ENCODE measurements at places on chromosomes 5 and 9. TPM values are rescaled to one million over a fixed set of nuclear protein-coding genes. Genes with fewer than 3 reads are reported as not detected.

DNA sequence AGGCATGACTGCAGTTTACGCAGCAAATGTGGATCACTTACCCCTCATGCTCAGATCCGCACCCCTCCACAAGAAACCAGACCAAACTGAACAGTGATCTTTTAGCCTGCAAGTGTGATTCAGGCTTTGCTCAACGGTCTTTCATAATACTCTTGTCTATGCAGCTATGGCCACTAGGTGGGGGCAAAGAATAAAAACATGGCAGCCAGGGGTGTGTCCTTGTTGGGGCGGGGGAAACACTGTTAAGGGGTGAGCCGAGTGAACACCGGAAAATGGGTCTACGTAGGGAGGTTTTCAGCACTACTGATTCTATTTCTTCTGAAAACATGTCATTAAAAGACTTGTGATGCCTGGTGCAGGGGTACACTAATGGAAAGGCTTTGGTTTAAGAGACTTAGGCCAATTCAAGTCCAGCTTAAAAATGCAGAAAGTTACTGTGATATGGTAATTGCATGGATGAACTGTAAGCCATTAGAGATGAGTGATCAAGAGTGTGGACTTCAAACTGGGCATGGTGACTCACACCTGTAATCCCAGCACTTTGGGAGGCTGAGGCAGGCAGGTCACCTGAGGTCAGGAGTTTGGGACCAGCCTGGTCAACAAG lies 49.9 kb upstream of the GPR151 start:
- peak; percentile 44 for DNase-seq

DNA sequence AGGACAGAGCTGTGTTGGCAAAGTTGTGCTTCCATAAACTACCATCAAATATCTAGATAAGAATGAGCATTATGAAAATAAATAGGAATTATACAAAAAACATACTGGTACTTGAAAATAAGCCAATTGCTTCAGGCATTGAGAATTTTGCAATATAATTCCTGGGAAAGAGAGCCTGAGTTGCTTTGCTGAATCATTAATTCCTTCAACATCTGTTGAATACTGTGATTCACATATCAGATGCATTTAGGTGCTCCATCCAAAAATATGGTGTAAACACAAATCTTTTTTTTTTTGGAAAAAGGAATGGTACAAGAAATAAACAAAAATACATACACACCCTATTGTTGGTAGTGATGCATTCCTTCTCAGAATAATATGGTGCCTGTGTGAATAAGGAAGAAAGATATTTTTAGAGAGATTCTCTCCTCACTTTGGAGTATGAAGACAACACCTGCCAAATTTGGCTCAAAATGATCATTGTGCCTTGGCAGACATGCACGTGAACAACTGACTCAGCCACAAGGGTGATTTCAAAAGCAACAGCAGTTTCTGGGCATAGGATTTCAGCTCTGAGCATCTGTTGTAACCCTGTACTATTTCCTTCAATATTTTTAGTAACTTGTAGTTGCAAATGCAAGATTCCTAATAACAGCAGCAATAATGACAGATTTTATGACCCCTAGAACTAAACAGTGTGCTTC lies 96.7 kb downstream of the CAVIN4 start:
- no peak for DNase-seq

FAM200C gene
- 1.0 TPM for total RNA-seq

GRCh38 chr9:93593144-93593658 lies 16.8 kb downstream of the PHF2 start:
- DNase-seq: no peak

GRCh38 chr9:13491138-13491492 lies 211.6 kb upstream of the MPDZ start:
- DNase-seq: no peak

DNA sequence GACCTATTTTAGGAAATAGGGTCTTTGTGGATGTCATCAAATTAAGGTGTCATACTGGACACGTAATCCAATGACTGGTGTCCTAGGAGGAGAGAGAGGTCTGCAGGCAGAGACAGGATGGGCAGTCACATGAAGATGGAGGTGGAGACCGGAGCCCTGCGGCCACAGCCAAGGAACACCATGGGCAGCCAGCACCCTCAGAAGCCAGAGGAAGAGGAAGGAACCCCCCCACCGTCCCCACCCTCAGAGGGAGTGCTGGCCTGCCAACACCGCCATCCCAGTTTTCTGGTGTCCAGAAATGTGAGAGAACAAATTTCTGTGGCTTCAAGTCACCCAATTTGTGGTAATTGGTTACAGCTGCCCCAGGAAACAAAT lies 88.3 kb downstream of the NSUN2 start:
- no peak for DNase-seq

- DNase-seq: no peak
These were observed 5.8 kb upstream of the SOWAHA start for GRCh38 chr5:132807163-132807838.

DNA sequence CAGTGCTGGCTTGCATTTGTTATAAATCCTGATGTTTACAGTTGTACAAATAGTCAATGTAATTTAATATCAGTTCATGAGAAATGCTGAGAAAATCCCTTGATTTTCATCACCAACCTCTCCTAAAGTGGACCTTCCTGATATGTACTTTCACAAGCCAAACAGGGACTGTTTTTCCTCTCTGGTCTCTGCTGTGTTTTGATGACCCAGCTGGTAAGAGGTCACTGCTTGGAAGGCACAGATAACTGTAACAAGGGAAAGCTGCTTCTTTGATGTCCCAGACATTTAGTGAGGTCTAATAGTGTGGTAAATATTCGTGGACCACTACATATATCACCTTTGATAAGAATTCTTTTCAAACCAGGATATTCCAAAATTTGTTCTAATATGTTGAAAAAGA lies 68.7 kb upstream of the HAPLN1 start:
- no peak for DNase-seq

- DNase-seq: no peak
These were observed 2.5 kb downstream of the MGAT1 start for GRCh38 chr5:180799902-180800801.

PRUNE2 gene
- 0.53 TPM for total RNA-seq

- DNase-seq: no peak
These were observed at the start of gene PRLR for GRCh38 chr5:35230038-35230611. Gene PRLR (minus strand): TSS chr5:35230487. CDS start chr5:35089620, 140,867 bp downstream.

DNA sequence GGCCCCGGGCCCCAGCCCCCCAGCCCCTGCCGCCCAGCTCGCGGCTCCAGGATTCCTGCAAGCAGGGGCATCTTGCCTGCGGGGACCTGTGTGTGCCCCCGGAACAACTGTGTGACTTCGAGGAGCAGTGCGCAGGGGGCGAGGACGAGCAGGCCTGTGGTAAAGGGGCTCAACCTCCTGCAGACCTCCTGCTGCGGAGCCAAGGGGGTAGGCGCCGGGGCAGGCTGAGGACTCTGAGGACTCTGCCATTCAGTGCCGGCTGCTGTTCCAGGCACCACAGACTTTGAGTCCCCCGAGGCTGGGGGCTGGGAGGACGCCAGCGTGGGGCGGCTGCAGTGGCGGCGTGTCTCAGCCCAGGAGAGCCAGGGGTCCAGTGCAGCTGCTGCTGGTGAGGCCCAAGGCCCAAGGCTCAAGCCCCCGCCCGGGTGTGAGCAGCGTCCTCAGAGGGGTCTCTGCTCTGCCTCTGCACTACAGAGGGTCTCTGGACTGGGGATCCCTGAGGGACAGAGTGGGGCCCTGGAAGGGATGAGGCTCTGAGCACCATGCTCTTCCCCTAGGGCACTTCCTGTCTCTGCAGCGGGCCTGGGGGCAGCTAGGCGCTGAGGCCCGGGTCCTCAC lies 3.4 kb downstream of the MAMDC4 start:
- no peak for DNase-seq

DNA sequence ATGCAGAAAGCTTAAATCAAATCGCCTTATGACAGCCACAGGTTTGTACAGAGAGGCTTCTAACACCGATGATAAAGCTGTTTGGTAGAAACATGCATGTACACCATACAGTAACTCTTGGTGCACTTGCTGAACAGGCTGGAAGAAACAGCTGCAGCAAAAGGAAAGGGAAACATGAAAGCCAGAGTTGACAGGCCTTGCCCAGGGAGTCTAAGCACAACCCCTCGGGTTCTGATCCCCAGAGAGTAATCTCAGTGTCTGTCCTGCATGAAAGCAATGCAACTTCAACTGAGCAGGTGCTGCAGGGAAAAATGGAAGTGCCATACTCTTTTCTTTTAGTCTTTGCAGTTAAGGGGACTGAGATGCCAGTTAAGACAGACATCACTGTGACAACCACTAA lies 419.9 kb downstream of the BNC2 start:
- DNase-seq: no peak

MEGF10 gene
- not detected for total RNA-seq

C5orf46 gene
- total RNA-seq: not detected

GRCh38 chr5:109580225-109580624 lies 109.5 kb upstream of the MAN2A1 start:
- DNase-seq: no peak

DNA sequence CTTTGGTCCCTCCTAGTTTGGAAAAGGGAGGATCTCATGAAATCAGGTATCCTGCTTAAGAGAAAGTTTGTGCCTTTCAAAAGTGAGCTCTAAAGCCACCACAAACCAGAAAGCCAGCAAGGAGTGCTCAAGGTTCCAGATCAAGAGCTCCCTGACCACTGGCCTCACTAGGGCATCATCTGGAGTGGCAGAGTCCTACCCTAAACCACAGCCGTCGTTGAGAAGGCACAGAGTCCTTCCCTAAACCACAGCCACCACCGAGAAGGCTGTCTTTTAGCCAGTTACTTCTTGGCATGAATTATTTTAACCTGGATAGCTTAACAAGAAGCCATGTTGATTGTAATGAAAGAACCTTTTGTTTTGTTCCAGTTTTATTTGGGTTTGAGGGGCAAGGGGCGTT lies 102.9 kb downstream of the FRMD3 start:
- DNase-seq: no peak

GRCh38 chr5:158747816-158748432 lies 351.8 kb downstream of the EBF1 start:
- DNase-seq: no peak

- no peak for DNase-seq
These were observed 7.0 kb upstream of the IRF1 start for GRCh38 chr5:132497488-132497997.

- no peak for DNase-seq
These were observed 68.4 kb downstream of the ENTREP1 start for GRCh38 chr9:69393425-69393824.

GRCh38 chr9:109331353-109331752 lies 10.5 kb upstream of the EPB41L4B start:
- DNase-seq: no peak

CBY3 gene
- 0.57 TPM for total RNA-seq

PCDHGA11 gene
- total RNA-seq: 0.13 TPM

DNA sequence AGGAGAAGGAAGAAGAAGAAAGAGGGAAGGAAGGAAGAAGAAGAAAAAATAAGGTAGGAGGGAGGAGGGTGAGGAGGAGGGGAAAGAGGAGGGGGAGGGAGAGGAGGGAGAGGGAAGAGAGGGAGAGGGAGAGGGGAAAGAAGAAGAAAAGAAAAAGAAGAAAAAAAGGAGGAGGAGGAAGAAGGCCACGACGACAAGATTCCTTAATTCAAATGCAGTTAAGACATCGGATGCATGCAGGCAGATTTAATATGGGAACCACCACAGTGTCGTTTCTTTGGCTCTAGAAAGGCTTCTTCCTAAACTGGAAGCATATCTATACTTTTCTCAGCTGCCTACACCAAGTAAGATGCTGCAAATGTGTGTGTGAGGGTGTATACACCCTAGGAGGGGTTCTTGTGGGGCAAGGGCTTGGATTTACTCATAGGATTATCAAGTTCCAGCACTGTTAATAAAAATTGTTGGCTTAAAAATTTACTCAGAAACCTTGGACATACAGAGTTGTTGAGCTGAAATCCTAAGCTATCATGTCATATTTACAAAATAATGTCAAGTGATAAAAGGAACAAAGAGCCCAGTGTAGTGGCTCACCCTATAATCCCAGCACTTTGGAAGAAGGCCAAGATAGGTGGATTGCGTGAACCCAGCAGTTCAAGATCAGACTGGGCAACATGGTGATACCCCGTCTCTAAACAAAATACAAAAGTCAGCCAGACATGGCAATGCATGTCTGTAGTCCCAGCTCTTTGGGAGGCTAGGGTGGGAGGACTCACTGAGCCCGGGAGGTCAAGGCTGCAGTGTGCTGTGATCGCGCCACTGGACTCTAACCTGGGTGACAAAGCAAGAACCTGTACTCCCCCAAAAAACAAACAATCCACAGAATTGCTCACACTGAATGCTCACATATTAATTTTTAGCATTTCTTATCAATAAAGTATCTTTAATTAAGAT lies 108.5 kb downstream of the UBAP2 start:
- no peak for DNase-seq

ORM1 gene
- not detected for total RNA-seq

GRCh38 chr9:7640231-7640630 lies 159.3 kb downstream of the DMAC1 start:
- DNase-seq: no peak

PCDHA1 gene
- total RNA-seq: not detected

- no peak for DNase-seq
These were observed 78.3 kb upstream of the ZNF608 start for GRCh38 chr5:124824637-124825158.

IL9 gene
- 12.5 TPM for total RNA-seq

DNA sequence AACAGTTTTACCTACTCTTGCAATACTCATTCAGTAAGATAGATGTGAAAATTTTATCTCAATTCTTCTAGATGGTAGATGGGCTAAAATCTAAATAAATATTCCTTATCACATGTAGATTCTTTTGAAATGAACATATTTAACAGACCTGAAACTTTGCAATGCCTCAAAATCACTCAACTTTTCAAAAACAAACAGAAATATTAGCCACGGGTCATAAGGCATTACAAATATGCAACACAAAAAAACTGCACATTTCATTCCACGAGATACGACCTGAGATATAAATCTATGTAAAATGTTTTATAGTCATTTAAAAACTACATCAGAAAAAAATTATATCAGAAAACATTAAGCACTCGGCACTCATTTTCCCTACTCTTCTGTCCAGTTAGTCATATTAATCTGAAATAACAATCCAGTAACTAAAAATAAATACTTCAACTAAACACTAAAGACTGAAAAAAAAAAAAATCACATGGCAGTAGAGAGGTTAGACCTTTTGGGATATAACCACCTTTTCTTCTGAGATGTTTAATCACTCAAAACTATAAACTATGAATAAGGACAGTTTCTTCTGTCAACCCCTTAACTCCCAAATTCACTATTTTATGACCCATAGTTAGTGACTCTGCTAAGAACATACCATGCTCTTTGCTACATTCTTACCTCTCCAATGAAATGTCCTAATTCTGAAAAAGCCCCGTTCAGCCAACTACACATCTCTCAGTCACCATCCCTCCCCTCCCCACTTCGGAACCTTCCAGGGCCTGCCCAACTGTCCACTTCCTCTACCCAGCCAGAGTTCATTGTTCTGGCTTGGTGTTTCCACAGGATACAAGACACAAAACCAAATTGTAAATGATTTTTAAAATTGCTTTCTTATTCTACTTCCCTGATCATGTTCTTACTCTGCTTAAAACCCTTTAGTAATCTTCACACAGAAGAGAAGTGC lies 6.4 kb downstream of the HOMER1 start:
- DNase-seq: no peak

GRCh38 chr9:125985998-125986655 lies 239.0 kb downstream of the PBX3 start:
- no peak for DNase-seq

TAF1L gene
- total RNA-seq: not detected

DNA sequence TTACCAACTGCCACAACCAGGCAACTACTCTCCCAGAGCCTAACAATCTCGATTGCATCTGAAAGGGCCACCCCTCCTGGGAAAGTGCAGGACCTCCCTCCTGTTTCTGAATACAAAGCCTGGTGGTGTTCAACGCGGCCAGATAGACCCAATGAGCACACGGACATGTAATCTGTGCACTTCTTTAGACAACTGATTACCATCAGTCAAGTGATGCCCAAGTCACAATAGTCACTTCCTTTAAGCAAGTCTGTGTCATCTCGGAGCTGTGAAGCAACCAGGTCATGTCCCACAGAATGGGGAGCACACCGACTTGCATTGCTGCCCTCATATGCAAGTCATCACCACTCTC lies 739 bp downstream of the C9orf72 start:
- DNase-seq: peak; percentile 56
